ENCODE measurements at places on chromosomes 2 and 18. TPM values are rescaled to one million over a fixed set of nuclear protein-coding genes. Genes with fewer than 3 reads are reported as not detected.

- H3K4me1 ChIP-seq = no peaks in the 10 kb centered on the region
- H3K4me3 ChIP-seq = no peak overlapping the region
- H3K36me3 ChIP-seq = no peaks in the 10 kb centered on the region
- no peak overlapping the region for H3K27ac ChIP-seq
- DNase-seq = no peak
- peaks cover 4% of the 10 kb centered on the region for H3K27me3 ChIP-seq
These were observed 143.7 kb downstream of the MC4R start for GRCh38 chr18:60228609-60229595.

- no peak overlapping the region for H3K4me3 ChIP-seq
- no peaks in the 10 kb centered on the region for H3K4me1 ChIP-seq
- no peaks in the 10 kb centered on the region for H3K36me3 ChIP-seq
- DNase-seq = no peak
- H3K27ac ChIP-seq = no peak overlapping the region
These were observed 179.2 kb upstream of the DSEL start for GRCh38 chr18:67695684-67696083.

DNA sequence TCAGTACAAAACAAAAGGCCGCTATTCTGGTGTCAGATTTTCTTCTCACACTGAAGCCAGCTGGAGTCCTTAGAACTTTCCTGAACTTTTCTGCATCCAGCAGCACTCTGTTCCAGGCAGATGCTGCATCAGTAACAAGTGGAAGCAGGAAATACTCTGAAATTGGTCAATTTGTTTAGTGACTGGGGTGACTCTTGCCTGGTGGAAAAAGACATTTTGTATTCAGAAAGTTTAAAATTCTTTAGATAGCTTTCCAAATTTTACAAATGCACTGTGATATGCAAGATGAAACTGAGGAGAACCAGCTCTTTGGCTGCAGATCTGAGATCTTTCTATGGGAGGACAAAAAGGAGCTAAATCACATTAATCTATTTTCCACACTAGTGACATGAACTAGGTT is 385.7 kb downstream of the NRXN1 start:
- no peaks in the 10 kb centered on the region for H3K27me3 ChIP-seq
- H3K36me3 ChIP-seq = no peaks in the 10 kb centered on the region
- no peaks in the 10 kb centered on the region for H3K4me1 ChIP-seq
- no peak overlapping the region for H3K4me3 ChIP-seq

DNA sequence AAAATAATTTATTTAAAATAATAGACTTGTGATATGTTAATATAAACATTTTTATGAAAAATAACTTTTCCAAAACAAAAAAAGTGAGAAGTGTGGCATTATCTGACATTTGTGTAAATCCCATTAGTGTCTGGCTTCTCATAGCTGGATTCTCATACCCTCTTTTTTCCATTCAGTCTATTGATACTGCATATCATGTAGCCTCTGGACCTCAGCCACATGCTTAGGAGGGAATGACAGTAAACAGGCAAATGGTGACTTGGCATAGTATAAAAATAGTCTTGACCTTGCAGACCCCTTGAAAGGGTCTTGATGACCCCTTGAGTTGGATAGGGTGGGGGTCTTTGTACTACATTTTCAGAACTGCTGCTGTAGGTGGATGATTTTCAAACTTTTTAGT is 29.2 kb downstream of the GALNT1 start:
- no peak overlapping the region for H3K4me3 ChIP-seq
- no peaks in the 10 kb centered on the region for H3K36me3 ChIP-seq
- peaks cover 4% of the 10 kb centered on the region for H3K4me1 ChIP-seq
- DNase-seq = no peak
- H3K27ac ChIP-seq = no peak overlapping the region
- H3K27me3 ChIP-seq = no peaks in the 10 kb centered on the region

- no peaks in the 10 kb centered on the region for H3K36me3 ChIP-seq
- DNase-seq = no peak
- no peak overlapping the region for H3K4me3 ChIP-seq
- H3K4me1 ChIP-seq = peaks cover 22% of the 10 kb centered on the region
- no peaks in the 10 kb centered on the region for H3K27me3 ChIP-seq
These were observed 31.1 kb downstream of the HK2 start for GRCh38 chr2:74864728-74865722.

- H3K36me3 ChIP-seq = no peaks in the 10 kb centered on the region
- no peaks in the 10 kb centered on the region for H3K4me1 ChIP-seq
- no peak for DNase-seq
- H3K27me3 ChIP-seq = no peaks in the 10 kb centered on the region
- H3K4me3 ChIP-seq = no peak overlapping the region
- H3K27ac ChIP-seq = no peak overlapping the region
These were observed 35.5 kb upstream of the AQP4 start for GRCh38 chr18:26901020-26901419.

DNA sequence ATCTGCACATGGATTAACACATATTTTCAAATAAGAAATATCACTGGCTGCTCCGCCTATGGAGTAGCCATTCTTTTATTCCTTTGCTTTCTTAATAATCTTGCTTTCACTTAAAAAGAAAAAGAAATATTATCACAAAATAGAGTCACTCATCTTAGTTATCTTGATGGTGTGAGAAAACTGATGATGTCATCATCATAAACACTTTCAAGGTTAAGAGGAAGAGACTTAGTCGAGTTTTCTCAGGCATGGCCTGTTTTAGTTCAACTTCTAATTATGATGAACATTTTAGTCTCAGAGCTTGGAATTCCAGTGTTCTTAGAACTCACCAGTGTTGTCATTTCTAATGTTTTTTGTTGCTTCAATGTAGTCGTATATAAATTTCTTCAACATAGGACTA is 506.1 kb downstream of the PTPRM start:
- DNase-seq = no peak
- H3K27ac ChIP-seq = no peak overlapping the region
- H3K27me3 ChIP-seq = no peaks in the 10 kb centered on the region
- no peaks in the 10 kb centered on the region for H3K4me1 ChIP-seq

GRCh38 chr18:13286456-13287125 is 68.0 kb downstream of the LDLRAD4 start:
- no peaks in the 10 kb centered on the region for H3K27me3 ChIP-seq
- H3K36me3 ChIP-seq = no peaks in the 10 kb centered on the region
- H3K4me3 ChIP-seq = no peak overlapping the region
- H3K4me1 ChIP-seq = no peaks in the 10 kb centered on the region

GRCh38 chr2:29080886-29081743 is 6.8 kb upstream of the PCARE start:
- DNase-seq = no peak
- no peaks in the 10 kb centered on the region for H3K4me1 ChIP-seq
- H3K4me3 ChIP-seq = no peak overlapping the region
- H3K27me3 ChIP-seq = no peaks in the 10 kb centered on the region
- no peak overlapping the region for H3K27ac ChIP-seq

DNA sequence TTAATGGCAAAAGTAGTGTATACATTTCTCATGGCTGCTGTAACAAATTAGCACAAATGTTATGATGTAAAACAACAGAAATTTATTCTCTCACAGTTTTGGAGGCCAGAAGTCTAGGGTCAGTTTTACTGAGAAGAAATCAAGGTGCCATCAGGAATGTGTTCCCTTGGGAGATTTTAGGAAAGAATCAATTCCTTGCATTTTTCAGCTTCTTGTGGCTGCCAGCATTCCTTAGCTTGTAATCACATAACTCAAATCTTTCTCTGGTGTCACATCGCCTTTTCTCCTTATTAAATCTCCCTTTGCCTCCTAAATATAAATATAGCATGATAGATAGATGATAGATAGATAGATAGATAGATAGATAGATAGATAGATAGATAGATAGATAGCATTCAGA is 307.0 kb upstream of the REG3G start:
- H3K27me3 ChIP-seq = no peaks in the 10 kb centered on the region
- H3K27ac ChIP-seq = no peak overlapping the region

SERPINB10 gene
- not detected for total RNA-seq

DUSP2 gene
- total RNA-seq = 74.9 TPM

Measured in B cell (primary cell).